ENCODE measurements at places on chromosomes 12 and 14.

- no peak for DNase-seq
Measured at GRCh38 chr14:56118611-56119181, 485 bp downstream of the PELI2 start.

GRCh38 chr12:6360578-6361490, 14.5 kb downstream of the SCNN1A start:
- no peak for DNase-seq

GRCh38 chr12:106729611-106730010, 44.9 kb upstream of the RIC8B start:
- no peak for DNase-seq

DNA sequence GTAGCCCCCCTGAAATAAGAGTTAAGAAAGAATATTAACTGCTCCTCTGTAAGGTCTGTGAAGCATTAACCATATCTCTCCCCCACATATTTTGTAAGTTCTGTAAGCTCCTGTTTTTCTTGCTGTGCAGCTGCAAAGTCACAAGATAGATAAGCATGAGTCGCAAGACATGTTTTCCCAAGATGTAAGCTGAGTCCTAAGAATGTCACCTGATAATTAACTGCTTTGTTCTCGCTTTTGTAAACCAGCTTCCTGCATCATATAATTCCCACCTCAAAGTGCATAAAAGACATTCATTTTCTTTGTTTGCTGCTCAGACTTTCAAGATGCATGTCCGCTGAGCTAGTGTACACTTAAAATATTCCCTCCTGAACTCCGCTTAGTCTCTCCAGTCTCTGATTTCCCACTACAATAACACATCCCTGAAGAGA, 27.0 kb upstream of the PHC1 start:
- peak; percentile 70 for DNase-seq

GRCh38 chr14:35385042-35385839, 19.3 kb downstream of the NFKBIA start:
- DNase-seq: peak; percentile 91

GRCh38 chr12:109740694-109741245, 27.1 kb downstream of the FAM222A start:
- DNase-seq: no peak

- no peak for DNase-seq
Measured at GRCh38 chr14:101216366-101217079, 313.0 kb upstream of the RTL1 start.

DNA sequence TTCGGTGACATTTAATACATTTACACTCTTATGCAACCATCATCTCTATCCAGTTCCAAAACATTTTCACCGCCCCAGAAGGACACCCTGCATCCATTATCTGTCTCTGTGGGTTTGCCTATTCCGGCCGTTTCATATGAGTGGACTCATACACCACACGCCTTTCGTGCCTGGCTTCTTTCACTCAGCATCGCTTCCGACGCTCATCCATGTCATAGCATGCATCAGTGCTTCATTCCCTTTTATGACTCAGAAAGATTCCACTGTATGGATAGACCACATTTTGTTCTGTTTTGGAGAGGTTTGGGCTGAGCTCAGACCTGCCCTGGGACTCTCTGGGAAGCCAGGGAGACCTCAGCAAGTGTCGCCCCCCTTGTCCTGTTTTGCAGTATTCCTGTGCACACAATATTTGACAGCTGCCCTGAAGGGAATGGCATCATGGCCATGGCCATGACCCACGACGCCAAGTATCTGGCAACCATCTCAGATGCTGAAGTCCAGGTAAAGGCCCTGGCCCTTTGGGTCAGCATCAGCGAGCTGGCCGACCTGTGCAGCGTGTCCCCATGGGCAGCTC, 23.8 kb downstream of the CFAP251 start:
- DNase-seq: no peak

GRCh38 chr12:24111086-24111485, 161.6 kb upstream of the SOX5 start:
- peak; percentile 33 for DNase-seq

DNA sequence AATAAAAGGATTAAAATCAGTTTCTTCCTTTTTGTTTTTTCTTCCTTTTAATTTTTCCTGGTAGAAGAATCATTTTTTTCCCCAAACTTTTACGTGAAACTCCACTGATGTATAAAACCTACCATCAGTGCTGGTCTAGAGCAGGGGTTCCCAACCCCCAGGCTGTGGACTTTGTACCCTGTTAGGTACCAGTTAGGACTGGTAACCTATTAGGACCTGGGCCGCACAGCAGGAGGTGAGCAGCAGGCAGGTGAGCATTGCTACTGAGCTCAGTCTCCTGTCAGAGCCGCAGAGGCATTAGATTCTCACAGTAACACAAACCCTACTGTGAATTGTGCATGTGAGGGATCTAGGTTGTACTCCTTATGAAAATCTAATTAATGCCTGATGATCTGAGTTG, 10.1 kb downstream of the SMCO2 start:
- no peak for DNase-seq

DNA sequence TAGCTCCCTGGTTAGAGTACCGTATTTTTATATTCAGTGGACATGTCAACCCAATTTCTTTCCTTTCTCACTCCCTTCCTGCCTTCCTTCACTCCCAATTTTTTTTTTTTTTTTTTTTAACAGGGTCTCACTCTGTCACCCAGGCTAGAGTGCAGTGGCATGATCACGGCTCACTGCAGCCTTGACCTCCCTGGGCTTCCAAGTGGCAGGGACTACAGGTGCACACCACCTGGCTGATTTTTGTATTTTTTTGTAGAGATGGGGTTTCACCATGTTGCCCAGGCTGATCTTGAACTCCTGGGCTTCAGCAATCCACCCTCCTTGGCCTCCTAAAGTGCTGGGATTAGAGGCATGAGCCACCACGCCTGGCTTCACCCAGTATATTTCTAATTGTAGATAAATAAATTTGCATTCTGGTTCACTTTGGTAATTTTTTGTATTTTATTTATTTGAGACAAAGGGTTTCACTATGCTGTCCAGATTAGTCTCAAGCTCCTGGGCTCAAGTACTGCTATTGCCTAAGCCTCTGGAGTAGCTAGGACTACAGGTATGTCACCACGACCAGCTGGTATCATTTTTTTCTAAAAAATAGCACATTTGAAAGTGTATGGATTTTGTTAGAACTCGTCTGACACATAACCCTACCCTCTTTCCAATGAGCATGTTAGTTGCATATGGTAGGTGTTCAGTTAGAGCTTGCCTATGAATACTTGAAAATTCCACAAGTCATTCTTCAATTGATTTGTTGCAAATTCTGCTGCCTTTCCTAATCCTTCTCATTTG, 15.7 kb downstream of the SLC38A2 start:
- DNase-seq: no peak

DNA sequence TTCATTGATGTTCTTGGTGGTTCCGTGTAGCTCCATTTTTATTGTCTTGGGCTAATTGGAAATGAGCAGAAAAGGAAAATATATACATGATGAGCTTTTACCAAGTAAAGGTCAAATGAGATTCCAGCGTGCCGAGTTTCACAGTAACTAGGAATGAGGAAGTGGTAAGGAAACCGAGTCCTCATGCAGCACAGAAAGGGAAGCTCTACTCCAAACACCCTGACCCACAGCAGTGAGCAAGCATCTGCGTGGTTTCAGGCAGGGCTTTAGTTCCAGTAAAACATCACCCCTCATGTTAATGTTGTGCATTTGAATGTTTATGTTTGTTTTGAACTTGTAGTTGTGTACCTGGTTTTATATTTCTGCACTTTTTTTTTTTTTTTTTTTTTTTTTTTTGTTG, 208.0 kb downstream of the SLC41A2 start:
- DNase-seq: peak; percentile 82

GRCh38 chr12:47885566-47885965, 19.2 kb downstream of the VDR start:
- no peak for DNase-seq

- no peak for DNase-seq
Measured at GRCh38 chr12:34356233-34356987, 334.1 kb downstream of the ALG10 start.

DNA sequence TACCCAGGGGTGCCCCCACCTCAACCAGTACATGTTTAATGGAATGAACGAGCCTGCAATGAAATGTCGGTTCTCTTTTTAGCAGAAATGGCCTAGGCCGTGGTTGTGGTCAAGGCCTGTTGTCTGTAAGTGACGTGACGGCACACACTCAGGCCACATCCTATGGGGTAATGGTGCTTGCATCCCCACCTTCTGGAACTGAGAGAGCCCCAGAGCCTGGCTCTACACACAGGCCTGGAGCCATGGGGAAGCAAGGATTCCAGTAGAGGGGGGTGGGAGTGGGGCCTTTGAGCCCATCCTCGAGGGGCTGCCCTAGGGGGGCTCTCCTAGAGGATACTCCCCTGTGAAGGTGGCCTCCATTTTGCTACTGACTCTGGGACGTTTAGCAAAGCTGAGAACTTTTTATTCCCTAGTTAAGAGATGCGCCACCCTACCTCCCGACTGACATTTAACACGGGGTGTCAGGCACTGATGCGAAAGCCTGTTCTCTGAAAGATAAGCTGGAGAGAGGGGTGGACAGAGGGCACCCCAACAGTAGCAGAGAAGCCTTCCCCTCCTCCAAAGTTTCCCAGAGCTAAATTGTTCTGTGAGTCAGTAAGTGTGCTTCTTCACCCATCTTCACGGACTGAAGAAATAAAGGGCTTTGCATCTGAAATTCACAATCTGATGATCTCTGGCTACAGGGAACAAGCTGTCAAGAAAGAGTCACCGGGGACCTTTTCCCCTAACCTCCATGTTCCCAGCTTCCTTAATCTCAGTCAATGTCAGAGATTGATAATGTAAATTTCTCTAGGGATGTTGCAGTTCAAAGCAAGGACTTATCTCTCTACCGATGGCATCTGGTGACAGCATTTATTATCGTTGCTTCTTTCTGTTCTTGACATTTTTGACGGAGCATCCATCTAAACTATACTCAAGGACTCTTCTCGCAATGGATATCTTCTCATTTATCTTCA, 6.8 kb downstream of the RIN3 start:
- no peak for DNase-seq

DNA sequence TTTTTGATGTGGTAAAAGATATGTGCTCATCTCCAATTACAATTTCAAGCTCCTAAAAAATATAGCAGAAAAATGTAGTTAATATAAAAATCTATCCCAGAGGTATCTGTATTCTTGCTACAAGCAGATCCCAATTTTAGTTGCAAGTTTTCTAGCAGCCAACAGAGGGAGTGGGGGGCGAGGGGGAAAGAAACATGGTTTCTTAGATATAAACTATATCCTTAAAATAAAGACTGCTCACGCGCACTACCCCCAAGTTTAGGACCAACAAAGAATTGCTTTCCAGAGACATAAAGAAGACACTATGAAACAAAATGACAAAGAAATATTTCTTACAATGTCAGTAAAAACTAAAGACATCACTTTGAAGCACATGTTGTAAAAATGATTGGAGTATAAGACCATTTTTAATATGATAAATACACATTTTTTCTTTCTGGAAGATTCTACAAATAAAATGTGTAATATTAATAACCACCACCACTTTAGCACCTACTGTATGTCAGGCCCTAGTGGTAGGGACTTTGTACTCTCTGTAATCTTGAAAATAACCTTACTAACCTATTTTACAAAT, 5.4 kb downstream of the MAGOHB start:
- DNase-seq: peak; percentile 9

DNA sequence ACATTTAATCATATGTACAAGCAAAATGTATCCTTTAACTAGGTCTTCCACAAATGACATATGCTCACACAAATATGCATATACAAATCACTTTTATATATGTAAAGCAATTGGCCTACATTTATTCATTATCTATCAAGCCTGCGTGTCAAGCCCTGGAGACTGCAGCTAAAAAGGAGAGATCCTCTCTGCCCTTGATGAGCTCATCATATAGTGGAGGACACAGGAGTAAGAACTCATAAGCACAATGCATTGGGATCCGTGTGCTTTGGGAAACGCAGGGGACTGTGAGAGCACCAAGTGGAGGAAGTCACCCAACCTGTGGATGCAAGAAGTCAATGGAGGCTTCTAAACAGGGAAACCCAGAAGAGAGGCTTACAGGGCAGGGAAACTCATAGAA, 735.7 kb downstream of the BCL11B start:
- no peak for DNase-seq

DNA sequence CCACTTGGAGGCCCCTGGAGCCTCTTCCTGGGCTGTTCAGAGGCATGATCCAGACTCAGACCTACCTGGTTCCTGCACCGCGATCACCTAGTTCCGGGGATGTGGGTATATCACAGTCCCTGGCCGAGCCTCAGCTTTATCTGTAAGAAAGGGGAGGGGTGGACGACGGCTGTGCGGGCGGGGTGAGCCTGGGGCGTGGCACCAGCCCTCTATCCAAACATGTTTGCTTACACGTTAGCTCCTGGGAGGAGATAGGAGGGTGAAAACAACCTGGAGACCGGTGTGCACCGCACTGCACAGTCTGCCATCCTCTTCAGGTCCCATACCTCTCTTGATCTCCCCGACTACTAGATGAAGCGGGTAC, 1.2 kb downstream of the ANKRD9 start:
- DNase-seq: no peak

DNA sequence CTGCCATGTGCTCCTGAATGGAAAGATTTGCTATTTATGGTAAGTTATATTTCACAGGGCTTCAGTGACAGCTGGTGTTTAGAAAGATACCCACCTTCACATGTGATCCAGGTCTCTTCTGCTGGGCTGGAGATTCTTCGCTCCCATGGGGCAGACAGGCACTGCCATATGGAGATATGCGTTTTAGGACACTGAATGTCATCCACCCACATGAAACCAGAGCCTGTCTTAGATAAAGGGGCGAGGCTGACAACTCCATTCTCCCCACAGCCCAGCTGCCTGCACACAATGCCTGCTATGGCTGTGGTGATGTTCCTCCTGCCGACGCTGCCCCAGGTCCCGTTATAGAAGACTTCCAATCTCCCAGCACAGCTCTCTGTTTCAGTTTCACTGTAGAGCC, 69.4 kb downstream of the ACSM4 start:
- DNase-seq: no peak

- DNase-seq: no peak
Measured at GRCh38 chr12:15682826-15683225, 106.4 kb downstream of the EPS8 start.

DNA sequence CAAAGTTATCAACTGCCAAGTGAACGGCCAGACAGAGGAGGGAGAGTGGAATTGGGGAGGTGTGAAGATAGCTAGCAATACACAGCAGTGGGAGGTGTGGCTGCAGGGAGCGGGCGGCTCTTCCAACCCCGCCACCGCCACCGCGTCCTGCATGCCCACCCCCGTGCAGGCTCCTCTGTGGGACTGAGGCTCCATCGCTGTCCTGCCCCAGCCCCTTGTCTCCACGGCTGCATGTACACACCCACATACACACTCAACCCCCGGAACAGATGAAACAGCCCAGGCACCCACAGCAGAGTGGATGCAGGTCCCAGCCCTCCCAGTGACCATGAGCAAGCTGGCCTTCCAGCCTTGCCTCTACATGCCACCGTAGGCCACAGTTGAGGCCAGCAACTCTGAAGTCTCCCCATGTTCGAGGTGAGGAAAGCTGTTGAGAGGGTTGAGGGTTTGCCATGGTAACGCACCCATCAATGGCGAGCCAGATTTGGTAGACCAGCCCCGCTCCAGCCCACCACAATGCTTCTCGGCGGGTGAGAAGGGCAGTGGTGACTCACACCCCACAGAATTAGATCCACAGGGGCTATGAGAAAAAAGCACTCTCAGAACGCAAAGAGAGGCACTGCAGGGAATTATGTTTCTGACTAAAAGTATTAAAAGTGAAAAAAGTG, 39.3 kb downstream of the PITPNM2 start:
- no peak for DNase-seq

GRCh38 chr12:112107306-112108201, 1.0 kb downstream of the NAA25 start:
- no peak for DNase-seq
